Stimulated activated CD8-positive, alpha-beta memory T cell treated with anti-CD3 and anti-CD28 coated beads, Interleukin-4, amount 100 ng/mL, for 1 hour (primary cell): ENCODE measurements at places on chromosomes 7 and 10.

DNA sequence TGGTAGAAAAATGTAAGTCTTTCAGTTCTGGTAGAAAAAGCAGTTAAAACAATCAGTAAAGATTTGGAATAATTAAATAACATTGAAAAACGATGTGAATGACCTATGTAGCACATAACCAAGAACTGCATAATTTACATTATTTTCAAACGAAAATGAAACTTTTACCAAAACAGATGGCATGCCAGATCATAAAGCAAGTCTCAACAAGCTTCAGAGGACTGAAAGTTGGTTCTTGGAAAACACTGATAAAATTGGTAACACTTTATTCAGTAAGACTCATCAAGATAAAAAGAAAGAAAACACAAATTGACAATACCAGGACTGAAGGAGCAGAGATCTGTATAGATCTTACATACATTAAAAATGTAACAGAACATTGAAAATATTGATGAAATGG, 92.8 kb downstream of the VIPR2 start:
- no peak for DNase-seq

GRCh38 chr10:102133373-102134195, 744 bp downstream of the PPRC1 start:
- no peak for DNase-seq

GRCh38 chr10:28987555-28988320, 301.1 kb upstream of the LYZL1 start:
- DNase-seq = no peak

GRCh38 chr7:121385800-121386179, 10.3 kb downstream of the FAM3C start:
- no peak for DNase-seq

DNA sequence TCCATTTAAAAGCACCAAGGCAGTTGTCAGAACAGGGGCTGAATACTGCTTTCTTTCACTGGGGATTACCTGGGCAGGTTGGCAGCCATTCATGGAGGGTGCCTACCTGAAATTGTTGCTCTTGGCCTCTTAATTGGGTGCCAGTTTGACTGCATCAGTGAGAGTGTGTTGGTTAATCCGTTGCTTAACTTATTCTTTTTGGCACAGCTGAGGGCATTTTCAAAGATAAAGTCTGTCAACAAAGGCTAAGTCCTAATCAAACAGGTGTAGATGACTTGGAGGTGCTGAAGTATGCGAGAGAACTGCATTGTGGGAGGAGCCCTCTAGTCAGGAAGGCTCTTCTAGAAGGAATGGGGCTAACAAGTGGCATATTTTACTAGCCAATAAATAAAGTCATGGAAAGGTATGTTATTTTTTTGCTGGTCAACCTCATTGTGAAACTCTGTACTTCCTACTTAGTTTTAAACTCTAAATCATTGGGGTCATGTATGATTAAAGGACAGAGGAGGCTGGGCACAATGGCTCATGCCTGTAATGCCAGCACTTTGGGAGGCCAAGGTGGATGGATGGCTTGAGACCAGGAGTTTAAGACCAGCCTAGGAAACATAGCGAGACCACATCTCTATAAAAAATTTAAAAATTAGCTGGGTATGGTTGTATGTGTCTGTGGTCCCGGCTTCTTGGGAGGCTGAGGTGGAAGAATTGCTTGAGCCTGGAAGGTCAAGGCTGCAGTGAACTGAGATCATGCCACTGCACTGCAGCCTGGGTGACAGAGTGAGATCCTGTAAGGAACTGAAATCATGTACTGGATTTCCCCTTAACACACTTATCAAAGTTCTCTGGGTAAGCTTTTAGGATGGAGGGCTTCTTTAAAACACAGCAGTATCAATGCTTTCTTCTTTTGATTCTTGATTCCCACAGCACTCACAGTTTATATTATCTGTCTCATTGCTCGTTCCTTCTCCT, 134.1 kb downstream of the LRMDA start:
- no peak for DNase-seq

- no peak for DNase-seq
These were observed 181.1 kb downstream of the NRP1 start for GRCh38 chr10:33153251-33153967.

DNA sequence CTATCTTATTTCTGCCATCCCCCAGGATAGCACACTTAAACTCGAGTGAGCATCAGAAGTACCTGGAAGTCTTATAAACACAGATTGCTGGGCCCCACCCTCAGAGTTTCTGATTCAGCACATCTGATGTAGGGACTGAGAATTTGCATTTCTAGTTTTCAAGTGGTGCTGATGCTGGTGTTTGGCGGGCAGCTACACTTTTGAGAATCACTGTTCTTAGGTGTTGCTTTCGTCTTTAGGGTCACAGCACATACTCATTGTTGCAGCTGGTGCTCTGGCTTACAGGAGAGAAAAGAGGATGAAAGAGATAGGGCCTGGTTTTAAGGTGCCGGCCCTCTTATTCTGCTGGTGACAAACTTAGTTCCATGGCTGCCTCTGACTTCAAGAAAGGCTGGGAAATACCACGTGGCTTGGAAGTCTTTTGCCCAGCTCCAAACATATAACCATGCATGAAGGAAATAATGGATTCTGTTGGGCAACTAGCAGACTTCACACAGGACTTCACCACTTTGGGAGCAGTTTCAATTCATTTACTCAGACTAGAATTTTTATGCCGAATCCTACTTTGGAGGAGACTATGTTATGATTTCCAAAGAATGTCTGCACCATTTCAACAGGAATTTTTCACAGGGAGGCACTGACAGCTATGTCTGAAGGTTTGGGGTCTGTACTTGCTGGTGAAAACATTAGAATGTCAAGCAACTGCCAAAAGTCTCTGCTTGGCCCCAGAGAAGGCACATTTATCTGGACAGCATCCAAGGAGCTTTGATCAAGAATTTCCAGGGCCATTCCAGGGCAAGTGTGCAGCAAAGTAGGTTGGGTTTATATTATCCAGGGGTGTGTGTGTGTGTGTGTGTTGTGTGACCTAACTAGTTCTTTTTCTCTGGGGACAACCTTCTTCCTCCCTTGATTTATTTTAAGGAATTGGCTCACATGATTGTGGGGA, 6.9 kb upstream of the MINDY4 start:
- no peak for DNase-seq

DNA sequence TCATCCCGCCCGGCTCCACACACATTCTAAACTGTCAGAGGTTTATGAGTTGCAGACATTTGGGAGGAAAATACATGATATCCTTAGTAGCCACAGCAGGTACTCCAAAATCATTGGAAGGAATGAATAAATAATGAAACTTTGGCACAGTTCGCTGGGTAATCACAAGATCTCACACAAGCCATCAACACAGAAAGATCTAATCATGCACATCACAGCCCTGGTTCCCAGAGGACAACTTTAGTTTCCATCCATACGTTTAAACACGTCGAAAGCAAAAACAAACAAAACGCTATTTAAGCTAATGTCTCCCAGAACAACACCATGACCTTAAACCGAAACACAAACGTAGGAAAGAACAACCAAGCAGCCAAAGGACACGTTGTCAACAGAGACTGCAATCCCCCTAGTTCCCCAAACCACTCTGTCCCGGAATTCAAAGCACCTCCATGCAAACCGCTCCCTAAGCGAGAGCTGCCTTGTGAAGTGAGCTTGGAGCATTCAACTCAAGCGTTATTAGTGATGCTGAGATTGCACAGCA, 12.3 kb downstream of the SVIL start:
- no peak for DNase-seq

- no peak for DNase-seq
These were observed 23.9 kb upstream of the CALN1 start for GRCh38 chr7:72435925-72436480.

- no peak for DNase-seq
These were observed 67.1 kb downstream of the HK1 start for GRCh38 chr10:69345402-69345801.

- DNase-seq = no peak
These were observed 30.3 kb downstream of the ARL5B start for GRCh38 chr10:18689498-18689897.

- no peak for DNase-seq
These were observed 542.4 kb upstream of the GALNT17 start for GRCh38 chr7:70589590-70589989.

DNA sequence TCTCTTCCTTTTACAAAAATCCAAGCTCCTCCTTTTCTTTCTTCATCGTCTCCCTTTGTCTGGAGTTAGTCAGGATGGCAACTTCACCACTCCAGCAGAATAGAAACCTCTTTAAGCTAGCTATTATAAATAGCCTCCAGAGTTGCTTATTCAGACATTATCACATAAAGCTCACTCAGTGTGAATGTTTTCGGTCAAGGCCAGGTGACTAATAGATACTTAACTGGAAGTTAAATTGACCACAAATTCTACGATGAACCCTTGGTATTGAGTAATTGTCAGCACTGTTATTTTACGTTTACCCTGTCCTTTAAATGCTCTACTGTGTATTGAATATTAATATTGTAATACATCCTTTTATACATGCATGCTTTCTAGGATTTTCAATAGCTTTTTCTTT, 340.4 kb downstream of the OTUD1 start:
- no peak for DNase-seq

GRCh38 chr10:74165530-74165901, 14.5 kb downstream of the ADK start:
- no peak for DNase-seq
